Hindlimb muscle (tissue), 1 donor: ENCODE measurements at places on chromosomes 4 and X.

DNA sequence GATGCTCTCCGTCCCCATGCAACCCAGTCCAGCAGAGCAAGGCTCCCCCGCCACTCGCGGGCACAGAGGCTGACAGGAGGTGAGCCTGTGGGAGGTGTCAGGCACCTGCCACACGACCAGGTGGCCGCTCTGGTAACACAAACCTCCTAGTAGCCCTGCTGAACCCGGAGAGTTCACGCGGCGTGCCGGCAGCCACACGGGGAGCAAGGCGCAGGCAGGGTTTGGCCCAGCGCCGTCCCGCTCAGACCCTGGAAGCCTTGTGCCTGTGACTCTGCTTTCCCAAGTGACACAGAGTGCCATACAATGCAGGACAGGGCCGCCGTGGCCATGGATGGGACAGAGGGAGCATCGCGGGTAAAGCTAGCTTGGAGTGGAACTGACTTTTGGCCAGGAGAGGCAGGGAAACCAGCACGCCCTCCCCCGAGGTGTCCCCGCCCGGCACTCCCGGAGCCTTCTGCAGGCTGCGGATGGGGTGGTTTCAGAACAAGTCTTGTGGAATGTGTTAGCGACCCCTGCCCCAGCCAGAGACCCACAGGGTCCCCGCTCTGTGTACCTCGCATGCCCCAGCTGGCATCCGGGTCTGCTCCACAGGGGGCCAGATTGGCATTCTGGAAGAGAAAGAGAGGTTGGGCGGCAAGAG, 44.7 kb upstream of the AFAP1 start:
- no peak for DNase-seq

DNA sequence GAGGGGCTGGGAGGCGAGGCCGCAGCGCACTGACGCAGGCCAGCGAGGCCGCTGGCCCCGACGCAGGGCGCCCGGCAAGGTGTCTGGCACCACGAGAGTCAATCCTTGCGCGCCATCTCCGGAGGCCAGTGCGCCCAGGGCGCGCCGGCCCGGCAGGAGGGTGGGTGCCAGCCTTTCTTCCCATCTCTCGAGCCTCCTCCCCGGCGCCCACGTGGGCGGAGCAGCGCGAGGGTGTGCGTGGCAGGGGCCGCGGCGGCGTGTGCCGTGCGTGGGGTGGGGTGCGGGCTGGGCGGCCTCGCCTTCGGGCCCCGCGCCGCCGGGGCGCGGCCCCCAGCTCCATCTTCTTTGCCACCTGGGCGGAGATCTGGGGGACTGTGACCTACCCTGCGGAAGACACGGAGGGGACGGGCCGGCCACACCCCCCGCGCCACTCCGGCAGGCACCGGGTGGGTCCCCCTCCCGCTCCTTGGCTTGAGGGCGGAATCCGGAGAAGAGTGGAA, 877 bp downstream of the JAKMIP1 start:
- DNase-seq: no peak

DNA sequence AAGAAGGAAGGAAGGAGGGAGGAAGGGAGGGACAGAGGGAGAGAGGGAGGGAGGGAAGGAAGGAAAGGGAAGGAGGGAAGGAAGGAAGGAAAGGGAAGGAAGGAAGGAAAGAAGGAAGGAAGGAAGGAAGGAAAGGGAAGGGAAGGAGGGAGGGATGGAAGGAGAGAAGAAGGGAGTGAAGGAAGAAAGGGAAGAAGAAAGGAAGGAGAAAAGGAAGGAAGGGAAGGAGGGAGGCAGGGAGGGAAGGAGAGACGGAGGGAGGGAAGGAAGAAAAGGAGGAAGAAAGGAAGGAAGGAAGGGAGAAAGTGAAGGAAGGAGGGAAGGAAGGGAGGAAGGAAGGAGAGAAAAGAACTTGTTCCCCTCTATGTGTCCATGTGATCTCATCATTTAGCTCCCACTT, 465.0 kb downstream of the KCTD8 start:
- DNase-seq: no peak

DNA sequence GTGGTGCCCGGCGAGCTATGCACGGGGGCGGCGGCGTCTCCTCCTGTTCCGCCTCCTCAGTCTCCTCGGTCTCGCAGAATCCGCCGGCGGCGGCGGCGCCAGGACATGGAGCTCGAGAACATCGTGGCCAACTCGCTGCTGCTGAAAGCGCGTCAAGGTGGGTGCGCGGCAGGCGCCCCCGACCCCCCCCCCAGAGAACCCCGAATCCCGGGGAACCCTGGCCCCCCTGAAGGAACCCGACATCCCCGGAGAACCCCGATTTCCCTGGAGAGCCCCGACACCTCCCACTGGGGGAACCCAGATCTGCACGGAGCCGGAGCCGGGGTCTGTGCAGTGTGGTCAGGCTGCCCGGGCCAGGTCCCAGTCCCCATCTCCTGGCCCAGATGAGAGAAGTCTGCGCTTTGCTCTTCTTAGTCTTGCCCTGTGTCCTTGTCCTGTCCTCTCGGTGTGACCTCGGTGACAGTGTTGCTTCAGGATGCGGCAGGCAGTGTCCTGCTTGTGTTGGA, 648 bp downstream of the GRK4 start:
- no peak for DNase-seq

DNA sequence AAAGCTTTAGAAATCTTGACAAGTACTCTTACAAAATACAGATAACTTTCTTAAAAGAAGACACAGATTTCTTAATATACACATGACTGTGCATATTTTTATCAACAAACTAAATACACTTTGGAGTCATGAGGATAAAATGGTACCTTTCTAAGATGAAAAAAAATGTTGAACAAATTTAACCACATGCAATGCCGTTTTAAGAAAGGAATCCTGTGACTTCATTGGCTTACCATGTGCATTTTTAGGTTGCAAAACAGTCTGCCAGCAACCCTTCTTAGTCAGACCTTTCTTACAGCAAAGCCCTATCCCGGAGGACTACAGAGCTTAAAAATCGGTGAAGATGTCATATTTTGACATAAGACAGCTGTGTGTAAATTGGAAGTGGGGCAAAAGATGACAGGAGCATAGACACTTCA, 51.7 kb downstream of the GASK1B start:
- peak; percentile 65 for DNase-seq

DNA sequence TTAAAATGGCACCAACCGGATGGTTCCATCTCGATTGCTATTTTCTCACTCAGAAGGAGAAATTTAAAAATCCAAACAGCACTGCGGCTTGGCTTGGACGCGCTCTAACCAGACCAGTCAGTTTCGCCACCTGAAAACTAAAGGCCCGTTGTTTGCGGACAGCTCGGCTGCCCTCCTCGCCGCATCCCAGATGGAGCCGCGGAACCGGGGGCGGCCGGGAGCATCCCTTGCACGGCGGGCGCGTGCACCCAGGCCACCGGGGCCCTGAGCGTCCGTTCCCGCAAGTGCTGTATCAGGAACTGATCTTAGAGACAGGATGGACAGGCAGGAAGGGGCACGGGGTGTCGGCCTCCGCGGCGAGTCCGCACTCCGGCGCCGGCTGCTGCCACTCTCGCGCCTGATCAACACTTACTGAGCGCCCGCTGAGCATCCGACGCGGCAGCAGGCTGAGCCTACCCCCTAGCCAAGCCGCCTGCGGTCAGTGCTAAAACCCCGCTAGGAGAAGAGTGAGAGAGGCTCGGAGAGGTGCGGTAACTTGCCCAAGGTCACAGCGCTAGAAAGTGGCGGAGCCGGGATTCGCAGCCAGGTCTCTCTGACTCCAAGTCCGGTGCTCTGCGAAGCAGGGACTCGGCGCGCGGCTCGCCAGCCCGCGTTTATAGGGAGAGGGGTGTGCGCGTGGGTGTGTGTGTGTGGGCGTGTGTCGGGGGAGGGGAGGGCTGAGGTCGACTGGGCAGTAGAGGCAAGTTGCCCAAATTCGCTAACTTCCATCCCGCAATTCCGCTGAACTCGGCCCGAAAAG, at the start of gene CITED1:
CITED1 (minus strand) TSS at position 629 of the 799 bp plus-strand sequence. CDS start 3,045 bp downstream, outside the sequence.
- DNase-seq: no peak

DNA sequence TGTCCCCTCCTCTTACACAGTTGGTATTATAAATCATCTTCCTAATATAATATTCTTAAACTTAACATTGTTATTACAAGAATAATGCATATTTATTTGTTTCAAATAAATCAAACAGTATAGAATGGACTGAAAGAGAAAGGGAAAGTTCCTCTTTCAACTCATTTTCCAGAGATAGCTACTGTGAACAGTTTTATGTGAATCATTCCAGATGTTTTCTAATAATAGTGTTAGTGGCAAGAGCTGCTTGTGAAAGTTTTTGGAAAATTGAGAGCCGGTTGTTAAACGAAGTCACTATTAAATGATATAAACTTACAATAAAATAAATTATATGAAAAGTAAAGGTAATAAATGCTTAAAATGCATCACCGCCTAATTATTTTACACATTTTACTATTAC, 14.6 kb downstream of the TMSB4X start:
- no peak for DNase-seq

GRCh38 chr4:184295206-184295605, 77.5 kb upstream of the ENPP6 start:
- no peak for DNase-seq
